ENCODE measurements at places on chromosomes 3 and 15. TPM values are rescaled to one million over a fixed set of nuclear protein-coding genes. Genes with fewer than 3 reads are reported as not detected.

PSMD6 gene
- 78.7 TPM for total RNA-seq

NDUFAF3 gene
- total RNA-seq, result 91.0 TPM

CLSTN2 gene
- total RNA-seq, result 0.02 TPM

RASL12 gene
- total RNA-seq, result 0.25 TPM

TGFBR2 gene
- total RNA-seq, result 22.5 TPM
